ENCODE measurements at places on chromosomes 5 and 9.
A peak's percentile ranks its signal among the peaks of the same experiment; 100 is the strongest.

- DNase-seq, result no peak
These were observed 110.5 kb upstream of the CDKN2B start for GRCh38 chr9:22119522-22120158.

- no peak for DNase-seq
These were observed 68.2 kb downstream of the DMRTA1 start for GRCh38 chr9:22514871-22515270.

DNA sequence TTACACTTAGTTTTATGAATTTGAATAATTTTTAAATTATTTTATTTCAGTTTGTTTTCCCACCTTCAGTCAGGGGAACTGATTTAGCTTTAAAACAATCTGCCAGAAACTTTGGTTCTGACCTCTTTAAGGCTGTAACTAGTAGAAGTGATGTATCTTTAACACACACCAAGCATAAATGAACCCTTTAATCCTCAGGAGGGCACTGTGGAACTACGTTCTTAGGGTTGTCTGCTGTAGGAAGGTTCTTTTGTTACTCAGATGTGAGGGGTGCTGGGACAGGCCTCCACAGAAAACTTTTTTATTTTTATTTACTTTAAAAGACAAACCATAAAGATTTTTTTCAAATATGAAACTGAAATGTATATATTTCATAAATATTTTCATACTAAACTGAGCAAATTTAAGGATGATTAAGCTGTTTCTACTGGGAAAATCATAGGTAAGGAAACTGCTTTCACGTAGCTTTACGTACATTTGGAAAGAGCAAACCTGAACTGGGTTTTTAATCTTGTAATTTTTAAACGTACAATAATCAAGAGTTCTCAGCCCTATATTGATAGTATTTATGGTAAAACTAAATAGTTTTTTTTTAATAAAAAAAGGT lies 5.3 kb downstream of the KLF4 start:
- no peak for DNase-seq

GRCh38 chr9:71768388-71769174 lies at the start of gene CEMIP2:
Gene CEMIP2 (minus strand): TSS chr9:71768513. CDS start chr9:71750373, 18,140 bp downstream.
- DNase-seq, result peak; percentile 62

GRCh38 chr9:84111726-84112125 lies 131.1 kb downstream of the RMI1 start:
- DNase-seq, result no peak

- no peak for DNase-seq
These were observed 41.9 kb downstream of the STK10 start for GRCh38 chr5:172145870-172146747.

DNA sequence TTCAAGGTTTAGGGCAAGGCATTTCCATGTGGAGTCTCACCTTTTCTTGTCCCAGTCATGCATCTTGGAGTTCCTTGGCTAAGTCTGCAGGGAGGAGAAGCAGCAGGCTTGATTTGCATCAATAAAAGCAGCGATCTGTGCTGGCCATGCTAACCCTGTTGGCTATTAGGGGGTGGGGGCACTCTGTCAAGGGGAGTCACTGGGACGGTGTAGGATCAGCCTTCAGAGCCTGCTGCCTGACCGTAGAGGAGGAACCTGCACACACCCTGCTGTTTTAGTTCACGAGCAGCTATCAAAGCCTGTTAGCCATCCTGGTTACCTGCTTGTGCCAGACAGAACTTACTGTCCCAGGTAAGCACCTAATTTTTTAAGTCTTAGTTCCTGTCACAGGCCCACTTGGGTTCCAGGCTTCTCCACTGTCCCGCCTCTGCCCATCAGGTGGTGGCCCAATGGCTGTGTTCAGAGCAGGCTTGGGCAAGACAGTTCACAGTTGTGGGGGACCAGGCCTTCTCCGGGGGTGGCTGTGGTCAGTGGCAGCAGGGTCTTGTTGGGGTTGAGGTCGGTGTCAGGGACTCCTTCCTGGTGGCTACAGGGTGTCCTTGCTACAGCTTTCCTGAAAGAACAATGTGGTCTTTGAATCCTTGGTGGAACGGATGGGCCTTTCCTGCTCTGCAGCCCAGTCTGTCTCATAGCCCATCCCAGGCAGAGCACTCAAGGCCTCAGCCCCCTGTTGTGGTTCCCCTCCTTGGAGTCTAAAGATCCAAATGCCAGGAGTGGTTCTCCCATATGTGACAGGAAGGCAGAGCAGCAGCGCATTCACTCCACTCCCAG lies 43.7 kb downstream of the SECISBP2 start:
- no peak for DNase-seq

DNA sequence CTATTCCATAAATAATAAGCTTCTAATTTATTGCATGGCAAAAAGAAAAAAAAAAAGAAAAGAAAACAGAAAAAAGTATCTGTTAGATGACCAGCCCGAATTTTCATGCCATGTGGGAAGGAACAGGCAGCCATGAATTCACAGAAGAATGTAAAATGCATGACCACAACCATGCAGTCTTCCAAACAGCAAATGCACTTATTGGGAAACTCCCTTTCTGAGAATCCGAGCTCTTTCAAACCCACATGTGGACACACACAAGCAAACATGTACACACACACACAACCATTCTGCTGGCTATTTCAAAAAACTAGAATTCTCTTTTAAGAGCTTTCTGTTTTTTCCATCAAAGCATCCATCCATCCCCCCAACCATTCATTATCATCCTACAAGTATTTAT lies 236.1 kb downstream of the DNAH5 start:
- no peak for DNase-seq

DNA sequence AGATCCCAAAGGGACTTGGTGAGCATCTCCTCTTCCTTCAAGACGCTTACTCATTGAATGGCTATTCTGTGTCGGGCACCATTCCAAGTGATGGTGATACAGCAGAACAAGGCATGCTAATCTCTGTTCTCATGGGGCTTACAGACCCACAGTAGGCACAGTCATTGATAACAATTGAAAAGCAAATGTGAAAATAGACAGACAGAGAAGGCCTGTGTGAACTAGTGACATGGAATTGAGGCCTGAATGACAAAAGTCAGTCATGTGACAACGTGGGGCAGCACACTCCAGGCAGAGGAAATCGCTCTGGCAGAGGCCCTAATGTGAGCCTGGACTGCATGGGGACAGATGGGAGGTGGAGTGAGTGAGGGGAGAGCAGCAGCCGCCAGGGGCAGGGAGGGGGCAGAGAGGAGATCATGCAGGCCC lies 70.7 kb upstream of the CPLX2 start:
- no peak for DNase-seq

- DNase-seq, result no peak
These were observed 140.3 kb upstream of the IRX2 start for GRCh38 chr5:2891781-2892180.

DNA sequence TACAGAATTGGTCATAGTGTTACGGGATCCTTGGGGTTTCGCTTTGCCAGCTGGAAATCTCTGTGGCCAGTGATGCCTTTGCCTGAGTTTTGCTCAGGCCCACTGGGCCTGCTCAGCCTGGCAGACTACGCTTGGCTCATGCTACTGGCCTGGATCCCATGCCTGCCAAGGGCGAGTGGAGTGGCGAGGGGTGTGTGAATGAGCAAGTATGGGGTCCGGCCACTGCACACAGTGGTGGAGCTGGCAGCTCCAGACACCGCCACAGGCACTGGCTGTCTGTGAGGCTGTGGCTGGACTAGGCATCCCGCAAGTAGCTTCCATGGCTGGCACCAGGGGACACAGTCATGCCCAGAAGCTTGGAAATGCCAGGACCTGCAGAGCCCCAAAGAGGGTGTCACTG lies 240.3 kb downstream of the ARRDC3 start:
- no peak for DNase-seq

GRCh38 chr9:80555782-80556325 lies 984.1 kb downstream of the TLE4 start:
- no peak for DNase-seq

DNA sequence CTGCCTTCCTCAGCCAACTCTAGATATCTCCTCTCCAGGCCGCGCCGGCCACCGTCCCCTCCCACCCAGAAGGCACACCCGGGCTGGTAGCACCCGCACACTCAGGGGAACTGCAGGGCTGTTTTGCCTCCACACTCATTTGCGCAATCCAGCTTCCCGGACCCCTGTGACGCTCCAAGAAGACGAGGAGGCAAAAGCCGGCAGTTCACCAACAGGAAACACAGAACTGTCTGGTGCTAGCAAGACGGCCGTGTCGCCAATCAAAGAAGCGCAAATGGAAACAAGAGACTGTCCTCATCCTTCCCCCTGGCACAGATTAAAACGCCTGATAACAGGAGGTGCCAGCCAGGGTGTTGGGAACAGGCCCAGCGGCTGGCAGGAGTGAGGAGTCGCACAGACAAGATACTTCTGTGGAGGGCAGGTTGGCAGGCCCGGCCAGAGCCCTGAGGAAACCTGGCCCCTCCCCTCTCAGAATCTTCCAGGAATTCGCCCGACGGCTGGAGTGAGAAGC lies 7.8 kb downstream of the AGPAT2 start:
- no peak for DNase-seq

- DNase-seq, result no peak
These were observed 15.5 kb downstream of the OLFML2A start for GRCh38 chr9:124792257-124793014.

DNA sequence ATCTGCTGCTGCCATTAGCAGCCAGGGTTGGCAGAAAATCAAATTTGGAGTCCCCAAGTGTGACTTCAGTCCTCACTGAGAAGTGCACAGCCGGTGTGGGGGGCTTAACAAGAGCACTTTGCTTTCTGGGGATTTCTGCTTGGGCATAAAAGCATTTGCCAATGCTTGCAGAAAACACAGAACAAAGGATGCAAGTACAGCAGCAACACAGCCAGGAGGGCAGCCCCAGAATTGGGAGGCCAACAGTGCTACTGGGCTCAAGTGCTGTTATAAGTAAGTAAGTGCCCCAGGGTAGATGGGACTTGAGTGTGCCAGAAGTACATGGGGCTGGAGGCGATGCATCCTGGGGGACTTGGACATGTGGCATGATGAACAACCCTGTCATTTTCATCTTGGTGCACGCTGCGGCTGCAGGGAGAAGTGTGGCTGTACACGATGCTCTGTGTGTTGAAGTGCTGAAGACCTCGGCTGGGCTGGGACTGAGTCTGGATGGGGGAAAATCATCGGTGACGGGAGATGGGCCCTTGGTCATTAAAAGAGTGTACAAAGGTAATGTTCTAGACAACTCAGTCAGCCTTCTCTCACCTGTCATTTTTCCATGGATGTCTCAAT lies 73.3 kb downstream of the GOLPH3 start:
- no peak for DNase-seq

GRCh38 chr5:133423618-133424282 lies 188.6 kb downstream of the FSTL4 start:
- DNase-seq, result peak; percentile 32

- DNase-seq, result no peak
These were observed 36.7 kb downstream of the BRINP1 start for GRCh38 chr9:119332522-119332921.

- DNase-seq, result no peak
These were observed 379 bp upstream of the LRRTM2 start for GRCh38 chr5:138875552-138875875.

- DNase-seq, result no peak
These were observed 3.2 kb downstream of the TPM2 start for GRCh38 chr9:35686222-35687203.

- no peak for DNase-seq
These were observed 276.9 kb downstream of the SEMA5A start for GRCh38 chr5:9269014-9269413.

GRCh38 chr9:31519011-31519410 lies 865.4 kb upstream of the ACO1 start:
- DNase-seq, result no peak

DNA sequence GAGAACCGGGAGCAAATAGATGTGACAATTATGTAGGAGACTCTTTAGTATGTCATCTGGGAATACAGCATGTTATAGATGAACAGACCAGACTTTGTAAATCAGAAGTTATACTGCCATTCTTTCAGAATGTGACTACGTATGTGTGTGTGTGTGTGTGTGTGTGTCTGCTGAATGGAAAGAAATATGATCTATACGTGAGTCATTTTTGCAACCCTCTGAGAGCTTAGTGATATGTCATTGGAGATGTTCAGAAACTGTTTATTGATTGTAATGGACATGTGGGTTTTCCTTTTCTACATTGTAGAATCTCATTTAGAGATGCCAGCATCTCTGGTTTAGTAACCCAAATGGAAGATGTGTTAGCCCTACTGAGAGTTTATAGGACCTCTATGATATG lies 731.5 kb downstream of the TLE1 start:
- DNase-seq, result no peak

DNA sequence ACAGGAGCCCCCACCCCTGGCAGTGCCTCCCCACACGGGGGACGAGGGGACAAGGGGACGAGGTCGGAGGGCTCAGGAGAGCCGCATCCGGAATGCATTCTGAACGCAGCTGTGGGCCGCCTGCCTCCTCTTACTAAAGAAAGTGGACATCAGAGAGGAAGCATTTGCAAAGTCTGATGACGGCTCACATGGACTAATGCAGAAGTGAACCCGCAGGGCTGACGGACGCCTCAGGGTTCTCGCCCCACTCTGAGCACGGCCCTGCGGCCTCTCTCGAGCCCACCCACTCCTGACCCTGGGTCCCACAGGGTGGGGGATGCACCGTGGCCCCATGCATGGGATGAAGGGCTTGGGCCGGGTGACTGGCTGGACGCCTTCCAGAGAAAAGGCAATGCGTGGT lies 5.9 kb downstream of the LPCAT1 start:
- DNase-seq, result no peak

GRCh38 chr9:108382310-108382709 lies 473.5 kb downstream of the ACTL7B start:
- DNase-seq, result no peak

- DNase-seq, result no peak
These were observed 90.3 kb downstream of the DIRAS2 start for GRCh38 chr9:90552317-90552716.

DNA sequence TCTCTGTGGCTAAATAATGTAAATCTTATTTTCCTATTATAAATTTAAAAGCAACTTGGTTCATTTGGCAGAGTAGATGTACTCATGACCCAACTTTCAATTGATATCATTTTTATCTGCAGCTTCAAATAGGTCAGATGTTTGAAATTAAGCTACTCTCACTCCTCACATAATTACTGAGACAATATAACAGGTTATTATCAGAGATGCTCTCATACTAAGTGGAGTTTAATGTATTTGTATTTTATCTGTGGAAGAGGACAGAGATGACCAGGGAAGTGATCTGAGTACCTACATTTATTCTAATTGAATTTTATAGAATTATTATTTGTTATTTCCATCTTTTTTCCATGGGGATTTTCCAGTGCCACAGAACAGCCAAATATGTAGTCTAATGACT lies 177.4 kb upstream of the PRLR start:
- no peak for DNase-seq

DNA sequence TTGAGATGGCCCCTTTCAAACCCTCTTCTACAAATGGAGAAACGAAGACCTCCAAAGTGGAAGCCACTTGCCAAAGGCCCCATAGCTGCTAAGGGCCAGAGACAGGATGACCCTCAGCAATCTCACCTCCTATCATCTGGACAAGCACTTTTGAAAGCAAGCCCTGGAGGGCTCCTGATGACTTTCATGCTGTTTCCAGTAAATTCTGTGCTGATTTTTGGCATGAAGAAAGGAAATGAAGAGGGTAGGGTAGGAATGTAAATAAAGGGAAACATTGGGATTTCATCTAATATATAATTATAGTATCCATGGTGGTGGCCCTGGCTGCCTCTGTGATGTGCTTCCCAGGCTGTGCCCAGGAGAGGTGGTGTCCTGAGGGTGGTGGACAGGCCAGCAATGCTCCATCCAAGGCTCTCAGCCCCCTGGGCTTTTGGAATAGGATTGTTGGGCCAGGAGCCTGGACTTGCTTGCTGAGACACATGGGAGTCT lies 208.0 kb upstream of the TRIM32 start:
- no peak for DNase-seq
